NCI-H2081 (cell line): ENCODE measurements at places on chromosomes 16 and 17.

- no peak for DNase-seq
Observed at GRCh38 chr16:66391726-66392670, 25.5 kb downstream of the CDH5 start.

DNA sequence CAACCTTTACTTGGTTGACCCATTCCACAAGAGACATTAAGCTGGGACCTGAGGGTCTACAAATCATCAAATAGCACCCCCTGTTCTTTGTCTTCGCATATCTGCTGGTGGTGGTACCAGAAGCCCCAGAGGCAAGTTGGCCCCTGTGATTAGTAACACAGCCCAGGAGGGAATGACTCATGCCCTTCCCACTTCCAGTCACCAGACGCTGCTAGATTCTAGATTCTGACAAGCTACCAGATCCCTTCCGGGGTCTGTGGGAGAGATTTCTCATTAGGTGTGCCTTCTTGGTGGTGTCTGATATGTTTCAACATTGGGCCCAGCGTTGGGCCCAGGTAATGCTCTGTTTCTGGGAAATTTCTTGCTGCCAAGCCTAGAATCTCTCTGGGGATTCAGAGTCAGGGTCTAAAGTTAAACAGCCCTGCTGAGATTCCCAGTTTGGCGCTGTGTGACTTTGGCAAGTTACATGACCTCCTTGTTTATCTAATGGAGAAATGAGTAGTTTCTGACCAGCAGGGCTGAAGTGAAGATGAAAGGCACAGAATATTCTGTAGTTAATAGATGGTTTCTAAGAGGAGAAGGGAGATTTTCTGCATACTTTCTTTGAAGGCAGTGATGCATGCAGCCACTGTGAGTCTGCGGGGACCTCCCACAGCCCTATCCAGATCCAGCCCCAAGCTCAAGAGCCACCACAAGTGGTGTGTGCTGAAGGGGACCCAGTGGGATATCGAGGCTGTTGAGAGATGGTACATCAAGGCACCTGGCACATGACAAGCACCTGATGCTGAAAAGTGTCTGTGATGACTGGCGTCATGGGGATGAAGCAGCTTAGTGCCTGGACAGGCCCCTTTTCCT, 3.9 kb downstream of the TRPV2 start:
- DNase-seq = no peak

GRCh38 chr17:79515646-79516571, 94.9 kb downstream of the RBFOX3 start:
- no peak for DNase-seq

- no peak for DNase-seq
Observed at GRCh38 chr17:5705081-5705875, 121.0 kb upstream of the NLRP1 start.

DNA sequence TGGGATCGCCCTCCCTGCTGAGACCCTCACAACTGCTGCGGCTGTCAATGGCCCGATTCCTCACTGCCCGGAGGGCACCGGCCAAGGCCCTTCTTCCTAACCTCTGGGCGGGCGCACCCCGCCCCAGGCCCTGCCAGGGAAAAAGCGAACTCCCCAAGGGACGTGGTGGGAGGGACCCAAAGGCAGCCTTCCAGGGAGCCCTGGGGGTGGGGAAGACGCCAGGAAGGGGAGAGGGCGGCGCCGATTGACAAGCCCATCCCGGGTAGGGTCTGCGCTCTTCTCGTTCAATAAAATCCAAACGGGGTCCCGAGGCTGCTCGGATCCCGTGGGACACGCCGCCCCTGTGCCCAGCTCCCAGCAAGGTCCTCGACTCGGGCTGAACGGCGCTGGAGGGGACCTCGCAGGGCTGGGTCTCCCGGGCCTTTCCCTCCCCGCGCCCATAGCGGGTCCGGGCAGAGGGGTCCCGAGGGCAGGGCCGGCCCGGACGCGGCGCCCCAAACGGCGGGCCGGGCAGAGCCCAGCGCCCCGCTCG, 416 bp downstream of the KIFC3 start:
- no peak for DNase-seq

- no peak for DNase-seq
Observed at GRCh38 chr17:56762988-56763387, 70.7 kb downstream of the C17orf67 start.

DNA sequence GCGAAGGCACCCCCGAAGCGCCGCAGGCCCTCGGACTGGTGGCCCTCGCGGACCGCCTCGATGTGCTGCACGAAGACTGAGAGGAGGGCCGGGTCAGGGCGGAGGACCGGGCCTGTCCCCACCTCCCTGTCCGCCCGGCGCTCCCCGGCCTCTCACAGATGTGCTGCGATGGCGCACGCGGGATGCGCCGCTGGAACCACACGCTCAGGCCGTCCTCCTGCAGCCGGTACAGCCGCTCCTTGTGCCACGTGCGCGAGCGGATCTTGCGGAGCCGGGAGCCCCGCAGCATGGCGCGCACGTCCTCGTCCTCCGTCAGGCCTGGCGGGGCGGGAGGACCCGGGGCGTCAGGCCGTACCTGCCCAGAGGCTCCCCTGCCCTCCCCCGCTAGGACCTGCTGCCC, 11.3 kb downstream of the PLCD3 start:
- no peak for DNase-seq

DNA sequence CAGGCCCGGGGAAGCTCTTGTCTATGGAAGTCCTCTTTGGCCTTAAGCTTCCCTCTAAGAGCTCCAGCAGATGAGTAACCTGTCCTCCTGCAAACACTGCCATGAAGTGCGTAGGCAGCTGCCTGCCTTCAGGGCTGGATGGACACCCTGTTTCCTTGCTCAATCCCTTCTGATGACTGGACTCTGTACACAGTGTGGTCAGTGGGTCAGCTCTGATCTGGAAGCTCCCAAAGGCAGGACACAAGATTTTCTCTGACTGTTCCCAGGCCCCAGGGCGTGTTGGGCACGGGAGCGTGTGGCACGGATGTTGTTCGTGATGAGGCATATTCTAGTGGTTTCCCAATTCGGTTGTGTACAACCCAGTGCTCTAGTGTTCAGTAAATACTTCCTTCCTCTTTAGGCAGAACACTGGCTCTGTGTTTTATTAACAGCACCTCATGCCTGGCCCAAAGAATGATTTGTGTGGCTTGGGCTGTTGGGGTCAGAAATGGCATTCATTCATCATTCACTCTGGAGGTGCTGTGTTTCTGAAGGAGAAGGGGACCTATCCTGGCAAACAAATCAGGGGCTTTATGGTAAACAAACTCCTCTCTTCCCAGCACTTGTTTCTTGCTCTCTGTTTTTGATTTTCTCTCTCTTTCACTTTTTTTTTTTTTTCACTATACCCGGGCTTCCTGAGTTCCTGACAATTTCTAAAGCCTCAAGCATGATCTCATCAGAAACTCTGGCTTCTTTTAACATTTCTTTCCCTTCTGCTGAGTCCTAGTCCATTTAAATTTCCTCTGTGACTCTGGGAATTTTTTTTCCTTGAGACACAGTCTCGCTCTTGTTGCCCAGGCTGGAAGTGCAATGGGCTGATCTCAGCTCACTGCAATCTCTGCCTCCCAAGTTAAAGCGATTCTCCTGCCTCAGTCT, 12.0 kb upstream of the RNF157 start:
- DNase-seq = no peak

DNA sequence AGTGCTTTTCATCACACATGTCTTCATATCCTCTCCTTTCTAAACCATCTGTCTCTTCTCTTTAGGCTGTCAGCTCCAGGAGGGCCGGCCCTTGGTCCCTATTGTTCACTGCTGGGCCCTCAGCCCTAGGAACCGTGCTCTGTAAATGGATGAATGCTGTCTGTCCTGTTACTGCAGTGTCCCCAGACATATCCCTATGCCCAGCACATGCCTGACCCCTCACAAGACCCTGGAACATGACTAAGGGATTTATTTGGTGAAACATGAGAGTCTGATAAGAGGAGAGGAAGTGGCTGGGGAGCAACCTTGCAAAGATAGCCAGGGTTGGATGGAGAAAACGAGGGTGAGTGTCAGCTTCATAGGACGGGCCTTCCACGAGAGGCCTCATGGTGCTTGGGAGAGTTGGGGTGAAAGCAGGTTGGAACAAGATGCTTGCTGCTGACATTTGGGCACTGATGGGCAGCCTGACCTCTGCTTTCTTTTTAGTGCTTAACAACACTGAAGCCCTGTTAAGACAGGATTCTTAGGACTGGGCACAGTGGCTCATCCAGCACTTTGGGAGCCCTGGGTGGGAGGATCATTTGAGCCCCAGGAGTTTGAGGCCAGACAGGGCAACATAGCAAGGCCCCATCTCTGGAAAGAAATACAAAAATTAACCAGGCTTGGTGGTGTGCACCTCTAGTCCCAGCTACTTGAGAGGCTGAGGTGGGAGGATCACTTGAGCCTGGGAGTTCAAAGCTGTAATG, 39.0 kb downstream of the ABCC1 start:
- DNase-seq = no peak

GRCh38 chr16:23508589-23509440, 1.5 kb downstream of the GGA2 start:
- DNase-seq = no peak

DNA sequence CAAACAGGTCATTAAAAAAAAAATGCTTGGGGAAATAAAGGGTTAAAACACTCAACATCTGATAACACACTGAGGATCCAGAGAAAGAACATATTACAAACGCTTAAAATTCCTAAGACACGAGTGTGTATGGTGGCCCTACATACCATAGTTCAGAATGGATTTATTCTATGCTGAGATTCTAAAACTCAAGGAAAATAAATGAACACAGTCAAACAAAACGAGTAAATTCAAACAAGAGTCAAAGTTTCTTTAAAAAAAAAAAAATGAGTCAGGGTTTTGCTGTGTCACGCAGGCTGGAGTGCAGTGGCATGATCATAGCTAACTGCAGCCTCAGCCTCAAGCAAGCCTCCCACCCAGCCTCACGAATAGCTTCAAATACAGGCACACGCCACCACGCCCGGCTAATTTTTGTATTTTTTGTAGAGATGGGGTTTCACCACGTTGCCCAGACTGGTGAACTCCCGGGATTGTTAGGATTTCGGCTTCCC, 17.4 kb downstream of the CRK start:
- DNase-seq = no peak

DNA sequence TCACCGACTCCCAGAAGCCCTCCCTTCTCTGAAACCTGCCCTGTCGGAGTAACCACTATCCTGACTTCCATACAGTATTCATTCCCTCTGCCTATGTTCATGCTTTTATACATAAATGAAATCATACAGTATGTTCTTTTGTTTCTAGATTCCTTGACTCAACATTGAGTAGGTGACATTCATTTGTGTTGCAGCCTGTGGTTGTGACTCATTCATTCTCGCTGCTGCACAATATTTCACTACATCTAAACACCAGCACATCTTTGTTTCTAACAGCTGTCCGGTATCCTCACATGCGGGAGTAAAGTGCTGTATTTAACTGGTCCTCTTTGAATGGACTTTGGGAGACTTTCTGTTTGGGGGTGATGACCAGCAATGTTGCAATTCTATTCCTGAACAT, 135.0 kb upstream of the FOXF1 start:
- DNase-seq = no peak

DNA sequence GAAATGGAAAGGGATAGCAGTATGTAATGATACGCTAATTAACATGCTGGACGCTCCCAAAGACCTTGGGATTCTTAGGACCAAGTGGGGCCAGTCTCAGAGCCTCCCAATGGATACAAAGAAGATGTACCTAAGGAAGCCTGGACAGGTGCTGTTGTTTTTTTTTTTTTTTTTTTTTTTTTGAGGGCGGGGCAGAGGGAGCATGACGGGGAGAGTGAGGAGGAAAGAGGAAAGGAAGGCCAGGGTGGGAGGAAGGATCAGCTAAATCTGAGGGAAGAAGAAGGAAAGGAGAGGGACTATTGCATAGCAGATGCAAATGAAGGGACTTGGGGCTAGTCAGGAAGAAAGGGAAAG, 2.5 kb downstream of the VAMP2 start:
- DNase-seq = no peak

- peak; percentile 11 for DNase-seq
Observed at GRCh38 chr17:60087882-60088669, 9.4 kb upstream of the HEATR6 start.

- no peak for DNase-seq
Observed at GRCh38 chr16:85968041-85968920, 69.3 kb downstream of the IRF8 start.

DNA sequence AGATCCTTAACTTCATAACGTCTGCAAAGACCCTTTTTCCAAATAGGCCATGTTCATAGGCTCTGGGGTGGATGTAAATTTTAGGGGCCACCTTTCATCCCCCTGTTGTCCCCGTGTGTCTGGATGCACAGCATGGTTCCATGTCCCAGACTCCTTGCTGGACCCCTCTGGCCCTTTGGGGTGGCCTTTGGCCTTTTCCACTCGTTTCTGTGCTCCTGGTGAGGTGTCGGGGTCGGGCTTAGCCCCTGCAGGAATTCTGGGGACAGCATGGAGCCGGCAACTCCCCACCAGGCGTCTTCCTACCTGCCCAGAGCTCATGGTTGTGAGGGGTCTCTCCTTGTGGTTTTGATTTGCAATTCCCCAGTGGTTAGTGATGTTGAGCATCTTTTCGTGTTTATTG, 183.5 kb downstream of the SEC14L1 start:
- DNase-seq = no peak

GRCh38 chr16:787321-787966, 737 bp downstream of the RPUSD1 start:
- DNase-seq = no peak

- DNase-seq = no peak
Observed at GRCh38 chr17:8696426-8696825, 48.2 kb downstream of the CCDC42 start.
